ENCODE measurements at places on chromosomes 6 and 20.
A peak's percentile ranks its signal among the peaks of the same experiment; 100 is the strongest.

DNA sequence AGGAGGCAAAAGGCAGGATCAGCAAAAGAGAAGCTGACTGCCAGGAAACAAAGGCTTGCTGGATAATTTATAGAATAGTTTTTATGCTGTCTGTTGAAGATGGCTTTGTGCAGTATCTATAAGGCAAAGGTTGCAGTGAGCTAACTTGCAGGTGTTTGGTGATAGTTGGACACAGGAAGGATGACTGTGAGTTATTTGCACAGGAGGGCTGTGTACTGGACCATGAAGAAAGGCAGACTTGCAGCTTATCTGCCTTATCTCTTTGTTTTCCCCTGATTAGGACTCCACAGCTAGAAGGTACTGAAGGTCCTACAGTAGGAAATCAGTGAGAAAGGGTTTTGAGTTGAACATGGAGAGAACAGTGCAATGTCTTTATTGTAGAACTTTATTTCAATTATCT, 2.1 kb downstream of the BTN1A1 start:
- DNase-seq: no peak

GRCh38 chr6:136113736-136114173, 136.4 kb downstream of the MTFR2 start:
- no peak for DNase-seq

DNA sequence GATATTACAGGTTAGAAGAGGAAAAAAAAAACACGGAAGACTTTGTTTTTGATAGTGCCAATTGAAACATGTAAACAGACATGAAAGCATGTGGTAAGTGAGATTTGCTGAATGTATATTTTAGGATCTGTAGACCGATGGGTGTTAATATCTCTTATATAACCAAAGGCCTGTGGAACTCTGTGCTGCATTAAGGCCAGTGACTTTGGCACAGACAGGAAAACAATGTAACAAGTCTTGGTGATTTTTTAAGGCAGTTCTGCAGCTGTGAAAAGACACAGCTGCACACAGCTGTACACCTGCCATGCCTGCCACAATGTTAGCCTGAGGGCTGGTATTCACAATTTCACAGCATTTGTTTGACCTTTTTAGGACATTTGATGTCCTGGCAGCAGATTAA, 6.1 kb downstream of the SOBP start:
- DNase-seq: no peak

DNA sequence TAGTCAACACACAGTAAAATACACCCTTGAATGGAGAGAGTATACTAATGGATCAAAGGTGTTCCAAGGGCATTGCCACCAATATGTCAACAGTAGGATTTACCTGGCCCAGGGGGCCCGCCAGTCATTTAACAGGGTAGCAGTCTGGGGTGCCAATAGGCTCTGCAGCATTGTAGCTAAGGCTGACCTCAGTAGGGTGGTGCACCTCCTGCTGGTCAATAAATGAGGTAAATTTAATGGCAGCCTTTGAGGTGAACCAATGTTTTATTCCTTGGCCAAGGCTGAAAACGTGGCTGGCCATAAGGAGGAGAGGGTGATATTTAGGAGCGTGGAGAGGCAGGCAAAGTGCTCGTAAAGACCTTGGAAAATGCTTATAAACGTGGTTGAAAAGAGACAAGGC, 147.2 kb downstream of the RPS12 start:
- DNase-seq: no peak

DNA sequence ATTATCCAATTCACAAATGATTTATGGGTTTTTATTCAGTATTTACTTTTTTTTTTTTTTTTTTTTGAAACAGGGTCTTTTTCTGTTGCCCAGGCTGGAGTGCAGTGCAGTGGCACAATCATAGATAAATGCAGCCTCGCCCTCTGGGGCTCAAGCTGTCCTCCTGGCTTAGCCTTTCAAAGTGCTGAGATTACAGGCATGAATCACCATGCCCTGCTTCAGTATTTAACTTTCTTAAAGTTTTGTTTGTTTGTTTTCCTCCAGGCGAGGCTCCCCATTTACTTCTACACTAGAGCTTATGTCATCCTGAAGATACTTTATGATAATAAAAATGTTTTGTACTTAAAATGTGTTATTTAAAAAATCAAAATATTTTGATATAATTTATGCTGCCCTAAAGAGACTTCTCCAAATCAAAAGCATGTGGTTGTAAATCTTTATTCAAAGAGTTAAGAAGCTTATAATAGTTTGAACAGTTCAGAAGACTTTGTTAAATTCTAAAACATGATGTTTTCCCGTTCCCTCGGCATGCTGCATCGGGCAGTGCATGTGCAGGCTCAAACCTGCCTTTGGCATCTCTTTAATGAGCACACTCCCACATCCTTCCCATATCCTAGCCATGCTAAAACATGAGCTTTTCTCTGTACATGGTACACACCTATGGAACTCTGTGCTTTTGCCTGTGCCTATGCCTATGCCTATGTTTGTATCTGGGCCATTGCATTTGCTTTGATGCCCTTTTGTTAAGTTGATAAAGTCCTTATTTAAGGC, 11.0 kb downstream of the SMPDL3A start:
- DNase-seq: no peak

DNA sequence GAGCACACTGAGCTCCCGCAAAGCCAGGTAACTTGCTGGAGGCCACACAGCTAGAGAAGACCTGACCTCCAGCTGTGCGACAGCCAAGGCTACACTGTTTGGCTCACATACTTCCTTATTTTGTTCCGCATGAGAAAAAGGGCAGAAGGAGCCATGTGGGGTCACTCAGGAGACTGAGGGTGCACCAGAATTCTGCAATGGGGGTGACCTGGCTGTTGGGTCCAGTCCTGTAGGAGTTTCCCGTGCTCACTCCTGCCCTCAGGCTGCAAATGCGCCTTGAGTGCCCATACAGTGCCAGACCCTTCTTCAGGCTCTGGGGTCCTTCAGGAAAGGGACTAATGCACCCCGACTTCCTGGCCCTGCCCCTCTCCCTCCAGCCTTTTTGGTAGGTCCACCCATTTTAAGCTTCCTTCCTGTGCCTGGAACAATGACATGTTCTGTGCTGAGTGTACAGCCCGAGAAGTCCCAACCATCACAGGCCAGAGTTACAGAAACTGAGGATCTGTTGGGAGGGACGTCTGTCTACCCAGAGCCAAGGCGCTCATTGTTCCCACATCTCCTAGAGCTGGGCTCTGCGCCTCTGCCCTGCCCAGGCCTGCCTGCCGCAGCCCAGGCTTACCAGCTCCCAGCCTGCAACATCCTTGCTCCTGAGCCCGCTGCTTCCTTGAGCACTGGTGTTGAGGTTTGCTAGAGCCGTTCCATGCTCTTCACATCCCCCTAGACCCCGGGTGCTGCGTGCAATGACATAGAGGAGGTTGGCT, 33.5 kb upstream of the CD93 start:
- DNase-seq: no peak

GRCh38 chr6:51855310-51856082, 231.9 kb downstream of the PKHD1 start:
- no peak for DNase-seq

- DNase-seq: no peak
Observed at GRCh38 chr20:11676630-11677287, 240.9 kb upstream of the BTBD3 start.

DNA sequence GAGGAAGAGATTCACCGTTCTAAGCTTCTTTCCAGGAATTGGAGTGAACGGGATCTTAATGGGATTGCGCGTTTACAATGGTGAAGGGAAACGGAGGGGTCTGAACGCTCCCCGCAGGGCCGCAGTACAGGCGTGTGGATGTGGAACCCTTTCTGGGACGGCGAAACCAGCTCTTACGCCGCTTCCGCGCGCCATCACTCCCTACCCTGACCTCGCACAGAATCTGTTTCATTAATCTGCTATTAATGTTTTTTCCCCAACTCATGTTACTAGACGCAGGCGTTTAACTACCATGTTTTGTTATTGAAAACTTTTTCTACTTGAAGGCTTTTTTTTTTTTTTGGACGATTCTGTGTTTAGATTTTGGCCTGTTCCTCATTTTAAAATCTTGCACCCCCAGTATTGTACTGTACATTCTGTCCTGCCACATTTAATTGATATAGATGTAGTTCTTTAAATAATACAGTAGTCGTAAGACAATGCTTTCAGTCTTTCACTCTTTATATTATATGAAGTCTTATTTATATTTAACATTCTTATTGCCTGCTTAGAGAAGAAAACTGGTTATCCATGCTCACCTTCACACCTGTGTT, 696 bp upstream of the SUPT3H start:
- DNase-seq: no peak

- no peak for DNase-seq
Observed at GRCh38 chr6:160523223-160523622, 140.9 kb downstream of the LPA start.

DNA sequence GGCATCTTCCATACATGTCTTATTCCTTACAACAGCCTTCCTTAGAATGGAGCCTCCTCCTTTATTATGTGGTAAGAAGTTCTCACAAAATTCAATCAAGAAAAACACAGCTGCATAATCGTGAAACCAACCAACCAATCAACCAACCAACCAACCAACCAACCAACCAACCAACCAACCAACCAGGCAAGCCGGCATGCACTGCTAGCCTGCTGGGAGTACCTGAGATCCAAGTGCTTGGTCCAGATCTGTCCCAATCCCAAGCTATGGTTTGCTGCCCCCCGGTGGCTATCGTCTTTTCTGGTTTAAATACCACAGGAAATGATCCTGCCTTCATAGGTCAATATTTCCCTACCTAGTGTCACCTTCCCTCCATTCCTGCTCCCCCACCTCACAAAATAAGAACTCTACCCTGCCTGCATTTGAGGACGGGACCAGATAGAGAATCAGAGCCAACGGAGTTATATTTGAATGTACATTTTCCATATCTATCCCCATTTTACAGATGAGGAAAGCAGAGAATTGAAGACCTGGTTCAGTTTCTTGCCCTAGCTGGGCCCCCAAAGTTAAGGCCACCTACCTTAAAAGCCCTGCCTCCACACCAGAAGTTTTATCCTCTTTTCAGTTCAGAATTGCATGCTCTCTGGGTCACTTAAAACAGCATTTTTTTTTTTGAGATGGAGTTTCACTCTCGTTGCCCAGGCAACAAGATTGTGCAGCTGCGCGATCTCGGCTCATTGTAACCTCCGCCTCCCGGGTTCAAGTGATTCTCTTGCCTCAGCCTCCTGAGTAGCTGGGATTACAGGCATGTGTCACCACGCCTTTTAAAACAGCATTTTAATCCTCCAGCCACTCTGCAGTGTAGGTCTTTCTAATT, 27.1 kb downstream of the RAB44 start:
- DNase-seq: no peak

DNA sequence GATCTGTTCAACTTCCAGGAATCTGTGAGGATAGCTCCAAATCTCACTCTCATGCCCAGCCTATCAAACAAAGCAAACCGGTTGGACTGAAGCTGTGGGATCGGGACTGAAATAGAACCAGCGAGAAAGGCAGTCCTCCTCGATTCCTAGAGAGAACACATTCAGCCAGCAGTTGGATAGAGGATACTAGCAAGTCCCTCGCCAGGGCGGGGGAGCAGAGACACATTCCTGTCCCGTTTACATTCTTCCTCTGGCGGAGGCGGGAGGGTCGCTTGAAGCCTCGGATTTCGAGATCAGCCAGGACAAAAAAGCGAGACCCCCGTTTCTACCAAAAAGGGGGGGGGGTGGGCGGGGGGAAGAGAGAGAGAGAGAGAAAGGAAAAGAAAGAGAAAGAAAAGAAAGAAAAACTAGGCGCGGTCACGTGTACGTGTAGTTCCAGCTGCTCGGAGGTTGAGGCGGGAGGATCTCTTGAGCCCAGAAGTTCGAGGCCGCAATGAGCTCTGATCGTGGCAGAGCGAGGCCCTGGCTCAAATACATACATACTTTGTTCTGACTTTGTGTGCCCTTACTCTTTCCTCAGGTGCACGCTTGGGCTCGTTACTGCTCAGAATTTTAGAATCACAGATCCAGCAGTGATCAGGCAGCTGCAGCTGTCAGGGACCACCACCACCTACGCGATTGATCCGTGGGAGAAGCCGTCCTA, 19.5 kb downstream of the ZNF311 start:
- DNase-seq: peak; percentile 88

DNA sequence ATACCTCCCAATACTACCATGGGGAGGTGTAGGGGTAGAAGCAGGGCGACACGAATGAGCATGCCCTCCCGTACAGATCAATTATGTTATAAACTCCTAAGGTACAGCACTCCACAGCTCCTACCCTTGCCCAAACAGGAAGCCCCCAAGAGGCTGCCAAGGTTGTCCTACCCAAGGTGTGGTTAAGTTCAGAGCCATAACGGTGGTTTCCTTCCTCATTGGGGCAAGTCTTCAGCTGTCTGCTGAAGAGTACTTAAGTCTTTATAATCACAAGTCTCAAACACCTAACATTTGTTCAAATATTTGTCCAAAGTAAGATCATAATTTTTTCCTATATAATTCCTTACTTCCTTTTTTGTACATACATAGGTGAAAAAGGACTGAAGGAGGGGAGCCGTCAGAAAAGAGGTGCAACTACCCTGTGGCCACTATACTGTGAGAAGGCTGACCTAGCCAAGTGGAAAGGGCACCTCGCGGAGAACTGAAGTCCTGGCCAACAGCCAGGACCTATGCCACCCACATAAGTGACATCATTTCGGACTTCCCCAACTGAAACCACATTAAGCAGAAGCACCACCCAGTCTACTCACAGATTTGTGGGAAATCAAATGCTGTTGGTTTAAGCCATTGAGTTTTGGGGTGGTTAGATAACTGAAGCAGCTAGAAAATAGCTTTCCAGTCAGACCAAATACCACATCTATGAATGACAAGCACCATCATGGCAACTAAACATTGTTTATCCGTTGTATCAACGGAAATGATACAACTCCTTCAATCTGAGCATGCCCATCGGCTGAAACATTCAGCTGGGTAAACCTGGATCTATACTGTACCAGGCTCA, 2.9 kb upstream of the RAB22A start:
- DNase-seq: no peak

DNA sequence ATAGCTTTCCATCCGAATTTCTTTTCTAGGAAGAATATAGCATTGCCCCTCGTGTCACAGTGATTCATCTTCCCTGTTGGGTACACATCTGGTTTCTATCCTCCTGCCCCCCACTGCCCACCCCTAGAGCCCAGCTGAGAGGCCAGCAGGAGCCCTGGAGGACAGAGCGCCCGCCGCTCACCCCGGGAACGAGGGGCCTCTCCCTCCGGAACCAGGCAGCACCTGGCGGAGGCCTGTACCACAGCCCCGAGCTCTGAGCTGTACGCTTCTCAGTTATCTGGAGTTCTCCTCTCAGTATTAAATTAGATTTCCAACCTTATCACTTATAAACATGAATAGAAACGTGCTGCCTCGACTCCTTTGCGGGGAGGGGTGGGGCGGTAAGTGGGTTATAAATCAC, 6.0 kb downstream of the ANKRD60 start:
- DNase-seq: no peak

GRCh38 chr20:37590938-37591490, 63.3 kb upstream of the BLCAP start:
- DNase-seq: no peak

- DNase-seq: no peak
Observed at GRCh38 chr6:75285283-75285639, 669 bp upstream of the TMEM30A start.
